SHP77 (cell line): ENCODE measurements at places on chromosomes 16 and 17.

DNA sequence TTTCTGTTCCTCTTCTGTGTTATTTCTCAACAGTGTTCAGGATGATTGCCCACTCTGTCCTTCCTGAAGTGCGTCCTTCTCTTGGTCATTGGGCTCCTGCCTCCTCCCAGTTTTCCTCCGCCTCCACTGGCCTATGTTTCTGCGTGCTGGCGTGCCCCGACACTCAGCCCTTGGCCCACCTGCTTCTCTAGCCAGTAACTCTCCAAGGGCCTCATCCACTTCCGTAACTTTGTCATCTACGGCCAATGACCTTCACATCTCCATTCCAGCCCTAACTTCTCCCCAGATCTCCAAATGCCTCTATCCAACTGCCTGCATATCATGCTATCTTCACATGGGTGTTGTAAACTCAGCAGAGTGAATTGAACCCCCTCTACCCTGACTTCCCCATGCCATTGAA is 39.6 kb upstream of the RPL38 start:
- no peak for DNase-seq

DNA sequence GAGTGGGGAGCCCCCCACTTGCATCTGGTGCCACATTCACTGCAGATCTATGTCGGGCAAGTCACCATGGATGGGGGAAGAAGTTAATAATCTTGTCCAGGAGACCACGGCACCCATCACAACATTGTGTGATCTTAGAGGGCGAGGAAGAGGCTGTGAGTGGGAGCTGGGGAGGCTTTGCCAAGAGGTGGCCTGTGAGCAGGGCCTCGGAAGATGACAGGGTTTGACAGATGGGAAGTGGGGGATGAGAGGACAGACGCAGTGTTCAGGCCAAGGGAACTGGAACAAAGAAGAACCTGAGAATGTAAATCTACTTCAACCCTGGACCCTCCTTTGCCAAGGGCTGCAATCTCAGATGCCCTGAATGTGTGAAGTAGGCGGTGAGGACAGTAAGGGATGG is 12.4 kb downstream of the ACE start:
- no peak for DNase-seq

DNA sequence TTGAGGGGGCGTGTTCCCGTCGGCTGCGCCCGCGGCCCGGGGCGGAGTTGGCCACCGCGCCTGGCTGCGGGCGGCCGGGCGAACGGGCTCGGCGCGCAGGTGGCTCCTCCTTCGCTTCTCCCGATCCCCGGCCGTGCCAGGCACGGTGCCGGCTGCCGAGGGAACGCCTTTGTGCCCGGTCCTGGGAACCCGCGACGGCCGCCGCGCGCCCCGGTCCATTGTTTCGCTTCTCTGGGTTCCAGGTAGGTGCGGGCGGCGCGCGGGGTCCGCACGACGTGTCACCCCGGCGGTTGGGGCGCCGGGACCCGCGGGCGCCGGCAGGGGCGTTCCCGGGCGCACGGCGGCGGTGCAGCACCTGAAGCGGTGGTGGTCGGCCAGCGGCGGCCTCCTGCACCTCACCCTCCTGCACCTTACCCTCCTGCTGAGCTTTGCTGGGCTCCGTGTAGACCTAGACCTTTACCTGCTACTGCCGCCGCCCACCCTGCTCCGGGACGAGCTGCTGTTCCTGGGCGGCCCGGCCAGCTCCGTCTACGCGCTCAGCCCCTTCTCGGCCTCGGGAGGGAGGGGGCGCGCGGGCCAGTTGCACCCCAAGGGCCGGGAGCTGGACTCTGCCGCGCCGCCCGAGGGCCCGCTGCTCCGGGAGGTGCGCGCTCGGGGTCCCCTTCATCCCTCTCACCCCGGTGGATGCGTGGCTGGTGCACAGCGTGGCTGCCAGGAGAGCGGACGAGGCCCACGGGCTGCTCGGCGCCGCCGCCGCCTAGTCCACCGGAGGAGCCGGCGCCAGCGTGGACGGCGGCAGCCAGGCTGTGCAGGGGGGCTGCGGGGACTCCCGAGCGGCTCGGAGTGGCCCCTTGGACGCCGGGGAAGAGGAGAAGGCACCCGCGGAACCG is 99.9 kb downstream of the EFCAB13 start:
- no peak for DNase-seq

DNA sequence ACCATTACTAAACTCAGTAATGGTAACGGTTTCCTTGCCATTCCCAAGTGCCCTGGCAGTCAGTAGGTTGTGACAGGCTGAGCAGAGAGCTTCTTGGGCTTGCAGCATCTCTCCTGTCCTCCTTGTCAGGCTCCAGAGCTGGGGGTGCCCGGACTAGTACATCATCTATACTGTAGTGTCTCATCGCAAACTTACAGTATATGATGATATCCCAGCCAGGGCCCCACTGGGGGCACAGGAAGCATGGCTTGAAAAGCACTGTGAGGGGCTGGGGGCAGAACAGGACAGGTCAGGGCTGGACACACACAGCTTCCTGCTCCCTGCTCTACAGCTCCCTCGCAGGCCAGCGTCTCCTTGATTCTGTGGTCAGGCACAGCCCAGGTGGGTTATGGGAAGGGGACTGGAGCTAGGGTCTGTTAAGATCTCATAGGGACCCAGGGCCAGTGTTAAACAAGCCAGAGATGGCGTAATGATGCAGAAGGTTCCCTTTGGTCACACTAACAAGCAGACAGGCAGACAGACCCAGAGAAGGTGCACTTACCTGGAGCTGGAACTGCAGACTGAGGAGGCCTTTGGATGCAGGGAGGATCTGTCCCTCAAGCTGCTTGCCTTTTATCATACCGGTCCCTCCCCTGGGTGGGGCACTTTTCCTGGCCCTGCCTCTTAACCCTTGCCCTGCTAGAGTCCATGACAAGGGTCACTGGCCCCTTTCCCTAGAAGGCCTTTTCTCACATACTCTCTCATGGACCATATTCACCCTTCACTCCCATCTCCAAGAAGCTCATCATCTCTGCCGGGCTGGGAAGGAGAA is 6.8 kb downstream of the ERAL1 start:
- no peak for DNase-seq

DNA sequence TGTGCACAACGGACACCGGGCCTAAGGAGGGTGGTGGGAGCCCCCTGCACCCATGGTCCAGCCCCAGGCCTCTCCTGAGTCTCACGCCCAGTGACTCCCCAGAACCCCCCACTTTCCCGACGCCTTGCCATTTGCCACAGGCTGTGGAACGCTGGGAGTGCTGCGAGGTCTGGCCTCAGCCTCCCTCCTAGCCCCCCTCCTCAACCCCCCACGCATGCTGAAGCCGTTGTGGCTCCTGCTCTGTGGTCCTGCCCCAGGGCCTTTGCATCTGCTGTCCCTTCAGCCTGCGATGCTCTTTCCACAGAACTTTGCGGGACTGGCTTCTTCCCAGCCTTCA is 226.0 kb upstream of the GSE1 start:
- no peak for DNase-seq

DNA sequence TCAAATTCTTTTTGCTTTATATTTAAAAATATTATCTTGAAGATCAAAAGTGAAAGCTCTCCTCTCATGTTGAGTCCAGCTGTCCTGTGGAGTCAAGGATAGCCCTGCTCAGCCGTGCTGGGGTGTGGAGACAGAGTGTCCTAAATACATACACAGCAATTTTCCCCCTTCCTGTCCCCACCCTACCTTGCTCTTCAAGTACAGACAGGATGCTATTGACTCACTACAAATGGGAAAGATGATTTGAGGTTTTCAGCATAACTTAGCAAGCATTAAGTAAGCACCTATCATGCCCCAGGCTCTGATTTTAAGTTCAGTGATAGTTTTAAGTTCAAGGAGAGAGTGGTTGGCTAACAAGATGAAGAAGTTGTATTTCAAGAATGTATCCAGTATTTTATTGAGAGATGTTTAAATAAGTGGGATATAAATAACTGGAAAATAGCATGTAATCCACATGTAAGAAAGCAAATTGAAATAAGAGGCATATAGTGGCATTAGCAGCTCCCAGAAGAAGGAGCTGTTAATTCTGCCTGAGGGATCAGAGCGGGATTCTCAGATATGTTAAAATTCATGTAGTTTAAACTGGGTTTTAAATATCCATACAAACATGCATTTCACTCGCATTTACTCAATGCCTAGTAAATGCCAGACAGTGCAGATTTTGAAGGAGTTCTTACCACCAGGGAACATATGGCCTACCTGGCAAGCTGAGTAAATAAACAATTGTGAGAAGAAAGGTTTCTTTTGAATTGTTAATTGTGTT is 183.5 kb upstream of the ANKFN1 start:
- DNase-seq: no peak

DNA sequence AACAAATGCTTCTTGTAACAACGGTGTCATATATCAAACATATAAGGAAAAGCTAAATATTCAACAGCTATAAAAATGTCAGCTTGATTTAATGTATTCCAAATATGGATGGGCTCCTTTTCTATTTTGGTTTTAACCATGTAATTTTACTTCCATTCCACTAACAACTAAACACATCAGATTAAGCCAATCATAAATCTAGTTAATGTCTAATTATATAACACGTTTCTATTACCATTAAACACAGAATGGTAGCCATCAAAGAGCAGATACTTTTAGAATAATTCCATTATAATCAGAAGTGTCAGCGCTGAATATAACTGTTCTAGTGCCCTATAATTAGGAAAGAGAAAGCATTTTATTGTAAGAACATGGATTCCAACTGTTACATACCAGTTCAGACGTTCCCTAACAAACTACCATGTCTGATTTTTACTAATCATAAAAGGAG is 10.0 kb downstream of the CMC2 start:
- no peak for DNase-seq

GRCh38 chr16:49724774-49725173 is 131.1 kb downstream of the ZNF423 start:
- no peak for DNase-seq

DNA sequence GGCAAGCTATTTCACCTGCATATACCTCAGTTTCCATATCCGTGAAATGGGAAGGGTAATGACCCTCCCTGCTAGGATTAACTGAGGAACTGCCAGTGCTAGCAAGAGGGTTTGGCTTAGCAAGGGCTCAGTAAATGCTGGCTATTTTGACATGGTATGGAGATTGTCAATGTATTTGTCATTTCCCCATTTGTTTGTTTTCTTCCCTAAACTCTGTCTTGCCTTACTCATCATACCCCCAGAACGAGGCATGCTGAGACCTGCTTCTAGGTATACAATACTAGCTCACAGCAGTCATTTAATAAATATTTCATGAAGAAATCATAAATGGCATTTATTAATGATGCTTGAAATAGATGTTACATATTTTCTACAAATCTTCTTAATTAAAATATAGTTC is 124.0 kb downstream of the DYNLRB2 start:
- no peak for DNase-seq

- no peak for DNase-seq
These were observed 5.9 kb upstream of the CBLN1 start for GRCh38 chr16:49287572-49287971.

- no peak for DNase-seq
These were observed 327.3 kb upstream of the CDH8 start for GRCh38 chr16:62363501-62363900.

GRCh38 chr17:39281806-39282205 is 56.1 kb upstream of the STAC2 start:
- no peak for DNase-seq

- no peak for DNase-seq
These were observed 34.0 kb downstream of the TMEM132E start for GRCh38 chr17:34613064-34614019.

- DNase-seq: no peak
These were observed 3.2 kb upstream of the WDR24 start for GRCh38 chr16:693364-693763.

DNA sequence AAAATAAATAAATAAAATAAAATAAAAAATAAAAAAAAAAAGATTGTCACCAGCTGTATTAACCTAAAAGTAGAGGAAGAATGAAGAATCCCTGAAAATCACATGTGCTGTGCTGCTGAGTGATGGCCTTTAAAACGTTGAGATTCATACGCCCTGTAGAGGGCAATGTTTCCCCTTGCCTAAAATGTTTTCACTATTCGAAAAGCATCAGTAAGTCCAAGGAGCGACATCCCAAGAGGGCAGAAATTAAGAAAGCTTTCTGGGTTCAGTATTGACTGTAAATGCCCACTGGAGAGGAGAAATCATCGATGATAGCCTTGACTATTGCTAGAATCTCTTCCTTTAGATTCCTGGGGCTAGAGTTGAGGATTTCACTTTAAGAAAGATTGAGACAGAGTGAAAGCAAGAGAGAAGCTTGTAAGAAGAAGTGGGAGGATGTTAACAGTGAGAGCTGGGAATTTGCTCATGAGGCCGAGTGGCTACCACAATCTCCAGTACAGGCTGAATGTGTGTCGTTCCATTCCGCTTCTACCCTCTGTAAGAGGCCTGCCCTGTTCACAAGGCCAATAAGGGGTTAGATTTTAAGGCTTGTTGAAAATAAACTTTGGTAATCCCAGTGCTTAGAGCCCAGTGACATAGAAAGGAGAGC is 170.8 kb upstream of the FAM20A start:
- no peak for DNase-seq

- no peak for DNase-seq
These were observed 8.4 kb downstream of the PMP22 start for GRCh38 chr17:15256689-15257088.

DNA sequence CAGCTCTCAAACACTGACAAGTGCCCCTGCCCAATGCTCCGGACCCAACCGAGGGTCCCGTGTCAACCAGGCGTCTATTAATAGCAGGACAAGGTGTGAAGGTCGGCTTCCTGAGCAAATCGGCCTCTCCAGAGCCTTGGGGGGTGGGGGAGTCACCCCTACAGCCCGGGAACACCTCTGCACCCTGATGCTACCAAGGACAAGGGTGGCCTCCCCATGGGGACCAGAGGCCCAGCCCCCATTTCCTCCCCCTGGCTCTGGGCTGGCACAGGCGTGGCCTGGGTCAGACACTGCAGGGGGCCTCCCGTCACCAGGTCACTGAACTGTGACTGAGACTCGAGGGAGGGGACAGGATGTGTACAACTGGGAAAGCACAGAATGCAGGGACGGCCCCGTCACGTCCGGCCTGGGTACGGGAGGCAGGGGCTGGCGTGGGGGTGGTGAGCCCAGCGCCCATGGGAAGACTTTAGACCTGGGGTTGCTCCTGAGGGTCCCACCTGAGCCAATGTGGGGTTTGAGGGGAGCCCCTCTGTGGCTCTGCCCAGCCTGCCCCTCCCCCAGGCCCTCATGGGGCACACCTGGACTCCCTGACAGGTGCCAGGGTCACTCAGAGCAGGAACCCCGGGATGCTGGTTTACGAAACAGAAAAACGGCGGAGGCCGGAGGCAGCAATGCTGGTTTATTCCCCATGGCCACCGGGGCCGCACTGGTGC is 579 bp upstream of the CYBA start:
- peak; percentile 63 for DNase-seq

DNA sequence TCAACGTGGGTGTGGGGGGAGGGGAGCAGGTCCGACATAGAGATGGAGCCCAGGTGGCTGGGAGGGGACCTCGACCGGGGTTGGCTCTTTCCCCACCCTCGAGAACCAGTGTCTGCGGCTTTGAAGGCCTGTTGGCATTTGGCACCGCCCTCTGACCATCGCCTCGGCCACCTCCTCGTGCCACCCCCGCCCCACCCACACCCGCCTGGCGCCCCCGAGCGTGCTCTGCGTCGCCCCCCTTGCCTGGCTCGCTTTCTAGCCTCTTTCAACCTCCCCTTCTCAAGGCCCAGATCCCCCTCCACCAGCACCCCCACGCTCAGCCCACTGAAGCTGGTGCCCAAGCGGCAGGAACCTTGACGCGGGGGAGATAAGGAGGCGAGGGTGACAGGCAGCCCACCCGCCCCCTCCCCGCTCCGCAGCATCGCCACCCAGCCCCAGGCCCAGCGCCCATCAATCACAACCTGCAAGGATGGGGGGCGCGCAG is 619 bp downstream of the CACNB1 start:
- no peak for DNase-seq

- DNase-seq: no peak
These were observed 165.4 kb downstream of the UTP18 start for GRCh38 chr17:51425773-51426172.
